ENCODE measurements at places on chromosomes 2 and 18.

DNA sequence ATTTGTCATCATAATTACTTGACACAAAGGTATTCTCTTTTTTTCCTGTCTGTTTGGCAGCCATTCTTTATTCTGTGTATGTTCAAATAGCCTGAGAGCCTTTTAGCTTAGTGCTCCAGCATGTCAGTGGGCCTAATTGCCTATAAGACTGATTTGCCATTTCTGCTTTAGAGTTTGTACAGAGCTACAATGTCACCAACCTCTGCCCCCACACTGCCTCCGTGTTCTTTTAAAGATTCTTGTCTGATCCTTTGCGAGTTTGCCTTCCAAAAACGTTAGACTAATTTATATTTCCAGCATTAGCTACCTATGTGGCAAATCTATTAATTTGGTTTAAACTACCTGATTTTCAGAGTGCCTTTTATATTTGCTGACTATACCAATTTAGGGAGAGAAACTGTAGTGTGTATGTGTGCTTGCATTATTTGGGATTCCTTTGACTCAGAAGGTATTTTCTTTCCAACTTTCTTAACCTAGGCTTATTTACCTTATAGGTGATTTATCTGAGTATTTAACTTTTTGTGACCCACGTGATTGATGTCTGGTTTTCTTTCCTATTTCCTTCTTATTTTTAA is 70.8 kb downstream of the FAM117B start:
- no peak for DNase-seq

DNA sequence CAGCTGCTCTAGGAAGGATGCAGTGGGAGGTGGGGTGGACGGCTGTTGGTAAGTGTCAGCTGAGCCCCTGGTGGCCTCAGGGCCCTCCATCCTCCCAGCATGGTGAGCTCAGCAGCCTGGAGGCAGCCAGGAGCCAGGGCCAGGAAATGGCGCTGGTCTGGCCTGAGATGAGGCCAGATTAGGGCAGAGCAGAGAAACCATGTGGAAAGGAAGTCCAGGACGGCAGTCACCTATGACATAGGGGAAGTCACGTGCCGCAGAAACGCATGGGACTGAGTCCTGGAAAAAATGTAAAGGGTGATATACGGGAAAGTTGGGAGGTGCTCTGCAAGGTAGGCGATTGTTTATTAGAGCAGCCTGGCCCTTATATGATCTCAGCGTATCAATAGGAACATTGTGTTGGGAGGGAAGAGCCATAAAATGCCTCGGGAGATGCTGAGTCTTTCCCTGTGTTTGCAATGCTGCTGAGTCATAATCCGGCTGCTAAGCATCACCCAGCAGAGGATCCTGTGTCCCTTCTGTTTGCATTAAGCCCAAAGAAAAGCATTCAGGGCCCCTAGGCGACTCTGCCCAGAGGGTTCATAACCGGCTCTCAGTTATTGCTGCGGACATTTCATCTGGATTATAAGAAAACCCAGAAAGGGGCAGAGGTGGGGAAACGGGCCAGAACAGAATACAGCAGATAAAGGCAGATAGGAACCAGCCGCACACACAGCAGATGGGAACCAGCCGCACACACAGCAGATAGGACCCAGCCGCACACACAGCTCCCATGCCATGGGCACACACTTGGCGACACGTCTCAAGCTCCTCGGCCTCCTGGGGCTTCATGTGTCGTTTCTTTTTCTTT is 30.3 kb upstream of the B3GNT7 start:
- DNase-seq: no peak

DNA sequence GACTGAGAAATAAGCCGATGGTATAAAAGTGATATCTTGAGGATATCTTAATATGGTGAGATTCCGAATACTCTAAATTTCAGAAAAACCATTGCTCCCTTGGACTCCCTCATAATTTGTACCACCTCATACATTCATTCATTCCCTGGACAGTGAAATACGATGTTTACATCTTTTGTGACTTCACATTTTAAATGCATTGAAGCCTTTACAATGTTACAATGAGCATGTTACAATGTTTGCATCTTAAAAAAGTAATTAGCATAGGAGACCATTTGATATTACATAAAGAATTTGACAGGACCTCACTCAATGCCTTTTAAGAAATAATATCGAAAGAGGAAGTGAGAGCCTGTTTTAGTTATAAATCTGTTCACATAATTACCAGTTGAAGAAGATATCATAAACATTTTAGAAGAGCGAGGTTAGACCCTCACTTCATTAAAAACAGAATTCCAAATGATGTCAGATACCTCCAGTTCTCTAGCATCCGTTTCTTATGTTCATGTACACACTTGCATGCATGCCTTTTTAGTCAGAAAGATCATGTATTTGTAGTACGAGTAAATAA is 372.0 kb downstream of the ARHGAP15 start:
- DNase-seq: no peak

- DNase-seq: no peak
Observed at GRCh38 chr18:48408727-48409590, at the start of gene ZBTB7C. ZBTB7C (minus strand) TSS chr18:48409383.

GRCh38 chr2:211457325-211457724 is 900.9 kb downstream of the CPS1 start:
- no peak for DNase-seq

DNA sequence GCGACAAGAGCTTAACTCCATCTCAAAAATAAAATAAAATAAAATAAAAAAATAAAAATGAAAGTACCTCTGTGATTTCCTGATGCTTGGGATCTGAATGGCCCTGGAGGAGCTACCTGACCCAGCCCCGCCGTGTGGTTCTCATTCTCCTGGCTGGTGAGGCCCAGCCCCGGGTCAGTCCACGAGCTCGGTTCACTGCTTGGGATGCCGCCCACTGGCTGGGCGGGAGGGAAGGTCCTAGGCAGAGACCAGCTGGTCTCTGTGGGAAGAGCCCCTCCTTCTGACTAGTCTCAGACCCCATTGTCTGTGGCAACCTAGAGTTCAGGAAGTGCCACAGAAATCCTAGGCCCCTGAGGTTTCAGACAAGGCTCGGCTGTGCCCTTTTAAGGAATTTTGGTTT is 55.1 kb upstream of the DLGAP1 start:
- DNase-seq: no peak

- DNase-seq: no peak
Observed at GRCh38 chr2:6072276-6072675, 380.1 kb downstream of the SOX11 start.

DNA sequence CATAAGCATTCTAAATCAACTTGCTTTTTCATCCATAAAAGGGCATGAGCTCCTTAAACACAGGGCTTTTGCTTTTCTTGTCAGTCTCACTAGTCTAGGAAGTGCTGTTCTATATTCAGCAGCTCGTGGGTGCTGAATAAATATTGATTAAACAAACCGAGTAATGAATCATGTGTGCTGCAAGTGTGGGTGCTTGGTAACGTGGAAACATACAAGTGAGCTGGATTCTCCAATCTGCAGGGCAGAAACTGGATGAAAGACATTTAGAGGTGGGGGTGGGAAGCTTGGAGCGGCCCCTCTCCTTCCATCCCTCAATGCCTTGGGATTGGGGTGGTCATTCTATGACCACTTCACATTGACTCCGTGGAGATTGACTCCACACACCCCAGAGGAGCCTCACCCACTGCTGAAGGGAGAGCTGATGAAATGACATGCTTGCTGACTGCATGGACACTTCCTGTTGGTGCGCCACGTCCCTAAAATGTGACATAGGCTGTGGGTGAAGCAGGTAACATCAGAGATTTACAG is 114.6 kb downstream of the DOCK10 start:
- peak; percentile 53 for DNase-seq

GRCh38 chr2:133426791-133427190 is 141.5 kb downstream of the NCKAP5 start:
- no peak for DNase-seq

DNA sequence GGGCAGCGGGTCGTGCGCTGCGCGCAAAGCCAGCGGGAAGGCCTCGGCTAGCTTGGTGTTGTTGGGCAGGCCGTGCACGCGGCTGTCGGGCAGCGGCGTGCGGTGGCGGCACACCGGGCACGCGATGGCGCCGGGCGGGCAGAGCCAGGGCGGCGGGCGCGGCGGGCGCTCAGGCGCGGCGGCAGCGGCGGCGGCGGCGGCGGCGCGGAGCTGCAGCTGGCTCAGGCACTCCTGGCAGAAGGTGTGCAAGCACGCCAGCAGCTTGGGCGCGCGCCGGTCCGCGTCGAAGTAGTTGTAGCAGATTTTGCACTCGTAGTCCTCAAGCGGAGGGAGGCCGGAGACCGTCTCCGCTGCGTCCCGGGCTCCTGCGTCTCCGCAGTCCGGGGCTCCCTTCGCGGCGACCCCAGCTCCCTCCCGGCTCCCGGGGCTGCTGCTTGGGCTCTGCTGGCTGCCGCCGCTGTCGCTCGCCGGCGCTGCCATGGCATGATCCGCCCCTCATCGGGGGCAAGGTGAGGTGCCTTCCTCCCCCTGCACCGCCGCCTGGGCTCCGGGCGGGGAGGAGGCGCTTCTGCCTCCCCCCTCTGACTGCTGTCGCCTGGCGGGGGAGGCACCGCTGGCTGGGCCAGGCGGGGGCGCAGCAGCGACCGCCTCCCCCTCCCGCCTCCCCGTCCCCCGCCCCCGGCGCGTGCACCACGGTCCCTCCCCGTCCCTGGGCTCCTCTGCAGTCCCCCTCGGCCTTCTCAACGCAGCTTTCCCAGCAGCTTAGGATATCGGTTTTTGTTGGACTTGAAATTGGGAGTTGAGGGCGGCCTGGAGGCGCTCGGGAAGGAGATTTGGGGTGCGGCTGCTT is 21.0 kb upstream of the PAX3 start:
- no peak for DNase-seq

DNA sequence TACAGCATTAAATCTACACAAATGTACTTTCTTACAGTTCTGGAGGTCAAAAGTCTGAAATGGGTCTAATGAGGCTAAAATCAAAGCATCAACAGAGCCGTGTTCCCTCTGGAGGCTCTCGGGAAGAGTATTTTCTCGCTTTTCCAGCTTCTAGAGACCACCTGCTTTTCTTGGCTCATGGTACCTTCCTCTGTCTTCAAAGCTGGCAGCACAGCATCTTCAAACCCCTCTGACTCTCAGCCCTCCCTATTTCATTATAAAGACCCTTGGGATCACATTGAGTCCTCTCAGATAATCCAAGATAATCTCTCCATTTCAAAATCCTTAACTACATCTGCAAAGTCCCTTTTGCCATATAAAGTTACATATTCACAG is 117.8 kb upstream of the NCK2 start:
- DNase-seq: no peak

GRCh38 chr2:31729442-31730092 is 148.8 kb upstream of the SRD5A2 start:
- no peak for DNase-seq

DNA sequence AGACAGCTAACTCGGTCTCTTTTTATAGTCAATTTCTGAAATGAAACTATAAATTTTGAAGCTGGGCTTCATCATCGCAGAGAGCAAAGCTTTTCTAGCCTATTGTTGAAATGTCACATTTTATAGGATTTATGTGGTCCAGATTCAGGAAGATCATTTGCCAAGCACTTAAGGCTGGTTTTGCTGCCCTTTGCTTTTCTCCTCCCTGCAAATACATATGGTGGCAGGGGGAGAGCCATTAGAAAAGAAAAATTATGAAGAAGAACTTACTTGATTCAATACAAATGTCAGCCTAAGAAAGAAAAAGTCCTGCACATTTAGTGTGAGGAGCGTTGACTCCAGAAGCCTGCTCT is 206.9 kb upstream of the NRP2 start:
- DNase-seq: no peak

GRCh38 chr2:221343524-221343923 is 228.6 kb downstream of the EPHA4 start:
- no peak for DNase-seq

DNA sequence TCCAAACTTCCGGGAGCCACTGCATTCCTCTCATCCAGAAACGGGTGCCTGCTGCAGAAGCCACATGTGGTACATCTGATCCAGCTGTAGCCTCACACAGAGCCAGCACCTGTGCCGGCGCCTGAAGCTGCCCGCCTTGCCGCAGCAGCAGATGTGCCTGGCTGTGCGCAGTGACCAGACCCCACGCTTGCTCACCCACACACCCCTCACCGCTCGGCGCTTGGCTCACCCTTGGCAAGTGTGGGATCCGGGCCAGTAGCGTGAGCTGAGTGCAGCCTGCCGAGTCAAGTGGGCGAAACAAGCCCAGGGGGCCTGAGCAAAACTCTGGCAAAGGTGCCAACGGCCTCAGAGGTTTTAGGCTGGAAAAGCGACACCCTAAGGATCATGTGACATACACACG is 220.1 kb upstream of the TMEFF2 start:
- DNase-seq: no peak

GRCh38 chr2:217972490-217972889 is 30.3 kb downstream of the TNS1 start:
- no peak for DNase-seq

GRCh38 chr2:80527119-80527518 is 222.6 kb upstream of the LRRTM1 start:
- no peak for DNase-seq

DNA sequence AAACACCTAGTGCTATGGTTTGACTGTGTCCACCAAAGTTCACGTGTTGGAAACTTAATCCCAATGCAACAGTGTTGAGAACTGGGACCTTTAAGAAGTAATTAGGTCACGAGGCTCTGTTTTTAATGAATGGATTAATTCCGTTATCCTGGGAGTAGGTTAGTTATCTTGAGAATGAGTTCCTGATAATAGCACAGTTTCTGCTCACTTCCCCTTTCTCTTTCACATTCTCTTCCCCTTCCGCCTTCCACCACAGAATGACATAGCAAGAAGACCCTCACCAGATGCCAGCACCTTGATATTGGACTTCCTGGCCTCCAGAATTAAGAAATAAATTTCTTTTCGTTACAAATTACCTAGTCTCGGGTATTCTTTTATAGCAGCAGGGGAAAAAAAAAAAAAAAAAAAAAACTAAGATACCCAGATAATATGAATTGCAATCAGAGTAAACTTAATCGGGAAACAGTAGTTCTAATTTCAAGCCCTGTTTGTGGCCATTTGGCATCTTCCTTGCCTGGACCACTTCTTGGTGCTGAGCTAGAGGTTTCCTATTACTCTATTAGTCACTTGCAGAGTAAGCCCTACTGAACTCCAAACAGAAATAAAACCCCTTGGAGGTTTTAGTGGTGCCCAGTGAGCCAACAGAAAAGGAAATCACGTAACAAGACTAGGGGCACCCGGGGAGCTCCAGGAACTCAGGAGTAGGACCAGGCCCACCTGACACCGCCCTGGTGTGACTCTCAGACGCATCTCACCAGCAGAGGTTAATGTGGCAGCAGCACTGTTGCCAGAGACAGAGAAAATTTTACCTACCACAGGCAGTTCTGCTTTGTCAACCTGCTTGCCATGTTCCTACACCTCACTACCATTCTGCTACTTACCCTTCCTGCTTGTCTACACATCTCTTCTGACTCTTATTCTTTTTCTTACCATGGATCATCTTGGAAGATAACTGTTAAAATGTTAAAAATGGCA is 147.6 kb upstream of the CAB39 start:
- DNase-seq: no peak
